ENCODE measurements at places on chromosomes 1 and 21.

GRCh38 chr21:45910548-45911221 lies 70.9 kb upstream of the COL6A1 start:
- DNase-seq = peak; percentile 86

DNA sequence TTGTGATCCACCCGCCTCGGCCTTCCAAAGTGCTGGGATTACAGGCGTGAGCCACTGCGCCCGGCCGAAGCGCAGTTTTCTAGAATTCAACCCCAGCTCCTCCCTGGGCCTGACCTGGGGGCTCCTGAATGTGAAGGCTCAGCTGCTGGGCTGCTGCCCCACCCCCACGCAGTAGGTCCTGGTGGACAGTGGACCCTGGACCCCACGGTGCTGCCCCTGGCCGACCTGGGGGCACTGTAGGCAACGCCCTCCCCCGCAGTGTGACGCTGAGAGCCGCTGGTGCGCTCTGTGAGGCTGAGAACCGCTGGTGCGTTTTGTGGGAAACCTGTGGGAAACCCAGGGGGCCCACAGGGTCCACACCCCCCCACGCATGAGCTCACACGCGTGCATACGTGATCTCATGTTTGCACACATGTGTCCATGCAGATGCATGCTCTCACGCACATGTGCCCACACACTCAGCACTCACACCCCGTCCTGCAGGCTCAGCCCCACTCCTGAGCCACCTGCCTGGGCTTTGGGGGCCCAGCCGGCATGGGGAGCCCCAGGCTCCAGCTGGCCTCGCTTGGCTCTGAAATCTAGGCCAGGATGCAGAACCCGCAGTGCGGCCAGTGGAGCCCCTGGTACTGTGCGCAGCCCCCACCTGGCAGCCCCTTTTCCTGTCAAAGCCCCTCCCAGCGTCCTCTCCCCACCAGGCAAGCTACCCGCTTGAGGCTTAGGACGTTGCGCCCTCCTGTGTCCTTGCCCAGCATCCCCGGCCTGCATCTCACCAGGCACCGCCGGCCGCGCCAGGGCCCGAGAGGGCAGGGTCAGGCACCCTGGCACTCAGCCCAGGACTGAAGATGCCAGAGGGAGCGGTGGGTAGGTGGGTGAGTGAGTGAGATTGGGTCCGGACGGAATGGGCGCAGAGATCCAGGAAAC lies 67.7 kb downstream of the COL18A1 start:
- DNase-seq = no peak

- no peak for DNase-seq
Observed at GRCh38 chr1:81801651-81802456, 1.1 kb downstream of the ADGRL2 start.

GRCh38 chr1:167612587-167613385 lies 17.2 kb upstream of the RCSD1 start:
- DNase-seq = no peak

- DNase-seq = no peak
Observed at GRCh38 chr1:216804111-216804510, 80.9 kb upstream of the ESRRG start.

DNA sequence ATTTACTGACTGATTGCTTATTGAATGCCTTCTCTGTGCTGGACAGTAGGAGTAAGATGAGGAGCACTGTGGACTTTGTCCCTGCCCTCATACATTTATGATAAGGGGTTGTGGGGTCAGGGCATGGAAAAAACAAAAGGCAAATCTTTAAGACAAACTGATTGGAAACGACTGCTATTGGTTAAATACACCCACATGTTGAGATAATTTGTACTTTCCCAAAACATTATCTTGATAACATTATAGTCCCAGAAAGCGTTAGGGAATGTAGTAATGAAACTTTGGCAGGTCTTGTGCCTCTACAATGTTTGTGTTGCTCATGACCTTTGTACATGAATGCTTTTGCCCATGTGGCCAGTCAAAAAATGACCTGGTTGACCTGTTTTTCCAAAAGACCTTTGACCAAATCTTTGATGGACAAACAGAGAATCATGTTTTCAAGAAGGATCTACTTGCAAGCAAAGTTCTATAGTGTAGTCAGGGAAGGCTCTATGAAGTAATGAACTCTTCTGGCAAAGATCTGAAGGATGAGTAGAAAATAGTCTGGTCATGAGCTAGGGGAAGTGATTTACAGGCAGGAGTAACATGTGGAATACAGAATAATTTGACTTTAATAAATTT lies 50.9 kb downstream of the LEPR start:
- no peak for DNase-seq

DNA sequence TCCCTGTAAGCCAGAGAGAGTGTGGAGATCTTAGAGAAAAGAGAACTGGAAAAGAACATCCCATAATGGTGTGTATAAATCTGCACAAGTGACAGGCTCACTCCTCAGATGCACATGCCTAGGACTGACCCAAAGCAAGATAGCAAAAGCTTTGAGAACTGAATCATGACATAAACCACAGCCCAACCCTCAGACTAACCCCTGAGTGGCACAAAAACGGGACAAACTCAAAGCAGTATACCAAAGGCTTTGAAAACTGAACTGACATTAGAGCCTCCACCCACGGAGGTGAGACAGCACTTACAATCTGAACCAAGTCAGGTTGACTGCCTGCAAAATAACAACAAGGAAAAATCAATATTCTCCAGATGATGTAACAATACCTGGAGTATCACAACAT lies 70.8 kb downstream of the TIAM1 start:
- no peak for DNase-seq

GRCh38 chr1:92756537-92756936 lies 28.4 kb downstream of the EVI5 start:
- DNase-seq = no peak

GRCh38 chr1:36879613-36880012 lies 154.7 kb downstream of the GRIK3 start:
- DNase-seq = no peak

DNA sequence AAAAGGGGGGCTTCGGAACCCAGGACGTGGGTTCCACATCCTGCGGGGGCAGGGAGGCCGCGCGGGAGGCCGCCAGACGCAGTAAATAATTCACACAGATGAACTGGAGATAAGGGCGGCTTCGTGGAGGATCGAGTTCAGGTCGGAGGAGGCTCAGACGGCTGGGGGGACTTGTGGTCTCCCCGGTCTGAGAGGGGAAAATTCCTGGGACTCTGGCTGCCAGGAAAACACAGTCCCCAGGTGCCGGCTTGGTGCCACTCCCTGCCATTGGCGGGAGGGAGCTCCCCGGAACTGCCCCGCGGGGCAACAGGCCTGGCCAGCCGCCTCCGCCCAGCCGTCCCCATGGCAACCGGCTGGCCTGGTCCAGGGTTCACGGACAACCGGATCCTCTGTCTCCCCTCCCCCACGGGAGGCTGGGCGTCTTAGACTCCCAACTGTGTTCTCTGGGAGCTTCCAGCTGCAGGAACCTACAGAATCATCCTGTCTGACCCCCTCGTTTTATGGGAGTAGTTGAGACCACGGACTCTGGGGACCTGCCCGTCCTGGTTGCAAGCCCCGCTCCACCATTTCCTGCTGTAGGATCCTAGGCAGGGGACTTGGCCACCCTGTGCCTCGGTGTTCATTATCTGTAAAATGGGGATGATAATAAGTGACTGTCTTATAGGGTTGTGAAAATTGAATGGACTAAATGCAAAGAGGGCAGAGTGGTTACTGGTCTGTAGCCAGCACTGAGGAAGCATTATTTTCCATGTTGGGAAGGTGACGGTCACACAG lies 9.6 kb downstream of the CAMK2N1 start:
- DNase-seq = peak; percentile 42

- no peak for DNase-seq
Observed at GRCh38 chr1:37391211-37392011, 83.0 kb upstream of the ZC3H12A start.
